Small intestine (tissue), 16 donors: ENCODE measurements at places on chromosomes 11 and 22. TPM values are rescaled to one million over a fixed set of nuclear protein-coding genes. Genes with fewer than 3 reads are reported as not detected.

The ARHGAP42 gene
- polyA plus RNA-seq, result 14.3 TPM

The CXCR5 gene
- 0.54 TPM for polyA plus RNA-seq

The C11orf87 gene
- 0.01 TPM for polyA plus RNA-seq

The NCAM1 gene
- polyA plus RNA-seq, result 16.2 TPM

The MOV10L1 gene
- polyA plus RNA-seq, result 0.19 TPM
